ENCODE measurements at places on chromosomes 2 and 18.

- DNase-seq = peak; percentile 64
Observed at GRCh38 chr18:63161761-63162195, 157.8 kb downstream of the BCL2 start.

DNA sequence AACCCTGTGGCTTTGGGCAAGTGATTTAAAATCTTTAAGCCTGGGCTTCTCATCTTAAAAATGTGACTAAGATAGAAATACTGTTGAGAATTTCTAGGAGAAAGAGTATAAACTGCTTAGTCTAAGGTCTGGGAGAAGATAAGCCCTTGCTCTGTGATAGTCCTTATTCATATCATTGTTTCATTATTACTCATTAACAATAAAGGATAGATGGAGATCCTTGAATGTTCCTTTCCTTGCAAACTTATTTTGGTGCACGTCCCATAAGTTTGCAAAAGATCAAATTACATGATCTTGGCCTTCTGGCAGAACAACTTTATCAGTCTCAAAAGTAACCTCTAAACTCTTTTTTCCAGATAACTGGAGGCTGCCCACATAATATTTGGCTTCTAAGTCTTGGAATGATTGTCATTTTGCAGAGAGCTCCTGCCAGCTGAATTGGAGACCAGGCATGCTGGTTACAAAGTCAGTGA lies 138.3 kb downstream of the FAM124B start:
- DNase-seq = peak; percentile 43

DNA sequence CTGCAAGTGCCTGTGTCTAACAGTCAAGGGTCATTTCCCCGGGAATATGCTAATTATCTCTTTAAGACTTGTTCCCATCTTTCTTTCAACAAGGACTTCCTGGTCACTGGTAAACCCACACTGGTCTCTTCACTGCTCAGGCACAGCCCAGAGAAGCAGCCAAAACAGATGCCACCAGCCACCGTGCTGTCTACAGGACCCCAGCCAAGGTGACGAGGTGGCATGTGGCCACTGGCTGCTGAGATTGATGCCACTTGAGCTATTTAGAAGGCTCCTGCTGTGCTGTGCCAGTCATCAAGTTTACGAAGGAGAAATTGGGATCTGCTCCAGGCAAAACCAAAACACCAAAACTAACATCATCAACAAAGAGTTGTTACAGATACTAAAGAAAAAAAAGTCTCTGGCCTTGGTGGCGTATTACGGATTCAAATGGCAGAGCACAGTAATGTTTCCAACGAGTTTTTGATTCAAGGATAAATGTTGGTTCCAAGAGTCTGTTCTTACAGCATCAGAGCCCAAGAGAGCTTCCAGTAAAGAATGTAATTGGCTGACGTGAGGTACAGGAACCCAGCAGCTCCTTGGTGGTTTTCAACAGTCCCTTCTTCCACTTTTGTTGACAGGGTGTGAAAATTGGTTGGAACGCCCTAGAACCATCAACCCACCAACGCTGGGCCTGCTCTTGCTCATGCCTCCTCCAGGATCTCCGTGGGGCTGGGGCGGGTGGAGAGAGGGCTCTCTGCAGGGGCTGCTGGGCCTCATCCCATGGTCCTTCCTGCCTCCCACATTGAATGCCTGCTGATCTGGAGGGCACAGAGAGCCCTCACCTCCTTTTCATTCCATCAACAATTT lies 63.7 kb upstream of the ZCCHC2 start:
- DNase-seq = no peak

DNA sequence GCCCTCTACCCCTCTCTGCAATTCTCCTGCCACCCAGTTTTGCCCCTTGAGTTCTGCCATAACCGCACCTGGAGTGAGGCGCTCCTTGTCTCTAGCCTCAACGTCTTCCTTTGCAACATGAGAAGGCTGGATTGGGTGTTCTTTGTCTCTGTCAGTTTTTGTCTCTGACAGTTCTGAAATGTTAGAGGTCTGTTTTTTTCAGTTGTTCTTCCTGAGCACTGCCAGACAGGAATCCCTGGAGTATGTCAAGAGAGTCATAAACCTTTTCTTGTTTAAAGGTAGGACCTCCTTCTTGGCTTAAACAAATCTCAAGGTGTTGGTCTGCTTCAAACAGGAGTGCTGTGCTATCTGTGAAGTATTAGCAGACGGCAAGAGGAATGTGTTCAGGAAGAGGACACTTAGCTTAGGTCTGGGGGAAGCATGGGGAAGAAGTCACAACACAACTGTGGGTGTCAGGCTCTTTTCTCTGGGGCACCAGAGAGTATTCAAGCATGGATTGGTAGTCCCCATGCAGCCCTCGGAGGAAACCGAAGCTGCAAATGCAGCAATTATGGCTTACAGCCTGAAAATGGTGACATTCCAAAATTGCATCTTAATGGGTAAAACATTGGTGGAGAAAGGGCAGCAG lies 32.3 kb downstream of the AFF3 start:
- DNase-seq = no peak

- peak; percentile 90 for DNase-seq
Observed at GRCh38 chr2:1731963-1732768, 12.1 kb downstream of the PXDN start.

- DNase-seq = peak; percentile 92
Observed at GRCh38 chr18:59593291-59593717, 103.9 kb downstream of the CCBE1 start.

GRCh38 chr2:20627712-20628380 lies 23.1 kb downstream of the HS1BP3 start:
- DNase-seq = no peak

Measured in AG09309 (cell line).